Upper lobe of left lung (tissue), 6 donors: ENCODE measurements at places on chromosomes 12 and 14. TPM values are rescaled to one million over a fixed set of nuclear protein-coding genes. Genes with fewer than 3 reads are reported as not detected.
A peak's percentile ranks its signal among the peaks of the same experiment; 100 is the strongest.

- no peak for DNase-seq
Observed at GRCh38 chr12:69047990-69048389, 115.0 kb upstream of the CPM start.

Gene TCL1A
- 0.69 TPM for total RNA-seq

- DNase-seq, result no peak
Observed at GRCh38 chr14:28142400-28143015, 624.1 kb upstream of the FOXG1 start.

DNA sequence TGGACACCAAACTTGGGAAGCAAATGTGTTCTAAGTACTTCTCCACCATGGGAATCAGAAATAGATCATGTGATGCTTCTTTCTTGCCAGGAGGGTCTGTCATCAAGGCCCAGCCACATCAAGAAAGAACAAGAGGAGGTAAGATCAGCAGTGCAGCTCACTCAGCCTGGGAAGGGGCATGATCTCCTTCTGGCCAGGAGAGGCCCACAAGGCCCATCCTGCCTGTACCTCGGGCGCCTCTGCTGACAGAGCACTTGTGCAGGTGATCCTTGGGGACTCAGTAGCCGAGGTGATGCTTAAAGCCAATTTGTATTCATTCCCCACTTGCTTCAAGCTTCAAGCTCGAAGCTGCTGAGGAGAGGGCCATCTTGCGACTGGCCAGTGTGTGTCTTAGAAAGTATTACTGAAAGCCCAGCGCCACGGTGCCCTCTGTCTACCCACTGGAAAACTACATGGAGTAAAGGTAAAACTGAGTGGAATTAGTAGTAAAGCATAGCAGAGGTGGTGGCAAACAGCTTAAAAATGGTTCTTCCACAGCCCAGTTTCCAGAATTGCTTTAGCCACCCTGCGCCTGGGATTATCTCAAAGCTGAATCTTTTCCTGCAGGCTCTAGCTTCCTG, 26.2 kb downstream of the RTRAF start:
- DNase-seq, result no peak

DNA sequence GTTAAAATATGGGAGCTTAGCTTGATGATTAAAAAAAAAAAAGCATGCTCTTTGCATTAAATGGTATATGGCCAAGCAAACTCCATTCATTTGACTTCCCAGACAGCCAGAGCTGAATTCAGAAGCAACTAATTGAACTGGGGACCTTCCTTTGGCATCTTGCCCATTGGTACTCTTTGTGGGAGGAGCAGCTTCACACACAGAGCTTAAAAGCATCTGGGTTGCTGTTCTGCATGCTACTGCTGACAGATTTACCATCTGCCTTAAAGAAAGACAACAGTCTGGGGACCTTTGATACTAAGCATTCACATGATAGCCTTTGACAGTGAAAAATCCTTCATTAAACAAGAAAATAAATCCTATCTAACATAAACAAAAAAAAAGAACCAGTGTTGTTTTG, 977.9 kb downstream of the TMTC2 start:
- DNase-seq, result no peak

- no peak for DNase-seq
Observed at GRCh38 chr12:72139411-72139810, 132.8 kb upstream of the TRHDE start.

DNA sequence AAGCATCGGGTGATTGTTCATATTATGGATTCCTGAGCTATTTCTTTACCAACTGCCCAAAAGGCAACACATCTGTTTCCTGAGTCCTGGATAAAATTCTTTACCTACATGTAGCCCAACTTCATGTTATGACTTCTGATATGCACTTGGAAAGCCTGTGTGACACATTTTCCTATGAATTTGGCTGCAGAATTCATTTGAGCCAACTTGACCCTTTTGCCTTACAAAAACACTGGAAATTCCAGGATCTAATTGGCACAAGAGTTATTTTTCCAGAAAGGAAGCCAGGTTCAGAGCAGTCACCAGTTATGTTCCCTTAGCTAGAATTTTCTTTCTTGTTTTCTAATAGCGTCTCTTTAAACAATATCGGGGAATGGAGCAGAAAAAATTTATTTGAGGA, 202.5 kb upstream of the LRIG3 start:
- no peak for DNase-seq

DNA sequence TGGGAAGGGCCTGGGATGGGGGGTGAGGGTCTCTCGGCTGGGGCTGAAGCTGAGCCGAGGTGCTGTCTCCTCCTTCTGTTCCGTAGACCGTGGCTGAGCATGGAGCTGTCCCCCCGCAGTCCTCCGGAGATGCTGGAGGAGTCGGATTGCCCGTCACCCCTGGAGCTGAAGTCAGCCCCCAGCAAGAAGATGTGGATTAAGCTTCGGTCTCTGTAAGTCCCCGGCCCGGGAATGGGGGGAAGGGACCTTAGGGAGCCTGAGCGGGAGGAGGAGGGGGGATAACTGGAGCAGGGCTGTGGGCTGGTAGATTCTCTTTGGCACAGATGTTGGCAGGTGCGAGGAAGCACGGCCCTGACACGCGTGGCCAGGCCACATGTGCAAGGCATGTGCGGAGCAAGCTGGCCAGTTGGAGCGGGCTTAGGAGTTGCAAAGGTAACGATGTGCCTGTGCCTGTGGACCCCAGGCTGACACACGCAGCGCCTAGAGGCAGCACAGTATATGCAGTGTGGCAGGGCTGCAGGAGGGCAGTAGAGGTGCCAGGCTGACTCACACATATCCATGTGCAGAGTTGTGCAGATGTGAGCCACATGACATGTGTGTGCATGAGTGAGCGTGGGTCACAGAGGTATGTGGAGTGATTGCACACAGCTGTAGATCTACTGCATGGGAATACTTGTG, 512 bp downstream of the PDE1B start:
- DNase-seq, result peak; percentile 64

Gene APOF
- 0.20 TPM for total RNA-seq

- DNase-seq, result no peak
Observed at GRCh38 chr12:108766294-108766693, 35.0 kb upstream of the CORO1C start.

Gene TMEM132C
- total RNA-seq, result 1.1 TPM

DNA sequence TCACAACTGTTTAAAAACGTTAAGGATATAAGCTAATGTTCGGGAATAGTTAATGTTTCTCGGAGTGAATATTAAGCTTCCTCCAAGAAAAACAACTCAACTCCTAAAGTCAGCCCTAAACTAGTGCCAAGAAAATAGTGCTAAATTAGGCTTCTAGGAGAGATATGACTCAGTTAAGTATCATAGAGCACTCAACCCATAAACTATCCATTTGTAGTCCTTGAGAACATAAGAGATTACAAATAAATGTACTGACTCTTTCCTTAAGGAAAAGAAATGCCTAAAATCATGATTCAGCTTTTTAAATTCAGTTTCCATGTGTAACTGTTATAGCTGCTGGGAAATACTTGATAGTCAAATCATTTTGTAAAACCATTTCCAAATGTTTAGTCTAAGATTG, 117.1 kb downstream of the HMGA2 start:
- DNase-seq, result no peak
